ENCODE measurements at places on chromosomes 13 and 19.

GRCh38 chr13:36531746-36532486, 99.6 kb downstream of the CCNA1 start:
- no peak for DNase-seq

DNA sequence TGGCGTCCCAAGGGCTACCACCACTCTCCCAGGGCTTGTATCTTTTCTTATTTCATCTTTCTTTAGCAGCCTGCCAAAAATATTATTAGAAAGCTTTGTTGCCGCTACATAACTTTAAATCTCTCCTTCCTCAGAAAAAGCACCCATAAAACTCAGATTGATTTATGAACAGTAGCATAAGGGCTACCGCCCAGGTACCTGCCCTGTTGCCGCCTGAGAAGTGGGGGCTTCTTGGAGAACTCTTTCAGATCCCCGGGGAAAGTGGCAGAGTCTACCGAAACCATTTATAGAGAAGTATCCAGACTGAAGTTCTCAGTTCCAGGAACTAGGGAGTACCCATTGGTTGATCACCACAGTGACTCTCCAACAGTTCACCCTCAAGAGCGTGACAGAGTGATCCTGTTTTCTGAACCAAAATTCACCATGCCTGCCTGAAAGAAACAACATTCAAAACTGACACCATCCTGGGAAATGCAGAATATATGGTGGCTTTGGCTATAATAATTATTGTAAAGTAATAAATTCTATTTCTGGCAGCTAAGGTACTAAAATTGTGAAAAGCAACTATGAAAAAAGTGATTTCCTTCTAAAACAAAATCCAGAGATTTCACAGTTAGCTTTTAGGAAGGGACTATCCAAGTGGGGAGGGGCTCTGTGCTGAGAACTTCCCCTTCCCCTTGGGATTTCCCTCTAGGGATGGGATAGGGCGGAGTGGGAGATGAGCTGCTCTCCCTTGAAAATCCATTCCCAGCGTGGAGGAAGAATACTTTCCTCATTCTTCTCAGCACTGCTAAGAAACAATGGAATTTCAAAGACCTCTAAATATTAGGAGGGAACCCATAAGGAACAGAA, 877 bp upstream of the N4BP2L1 start:
- no peak for DNase-seq

DNA sequence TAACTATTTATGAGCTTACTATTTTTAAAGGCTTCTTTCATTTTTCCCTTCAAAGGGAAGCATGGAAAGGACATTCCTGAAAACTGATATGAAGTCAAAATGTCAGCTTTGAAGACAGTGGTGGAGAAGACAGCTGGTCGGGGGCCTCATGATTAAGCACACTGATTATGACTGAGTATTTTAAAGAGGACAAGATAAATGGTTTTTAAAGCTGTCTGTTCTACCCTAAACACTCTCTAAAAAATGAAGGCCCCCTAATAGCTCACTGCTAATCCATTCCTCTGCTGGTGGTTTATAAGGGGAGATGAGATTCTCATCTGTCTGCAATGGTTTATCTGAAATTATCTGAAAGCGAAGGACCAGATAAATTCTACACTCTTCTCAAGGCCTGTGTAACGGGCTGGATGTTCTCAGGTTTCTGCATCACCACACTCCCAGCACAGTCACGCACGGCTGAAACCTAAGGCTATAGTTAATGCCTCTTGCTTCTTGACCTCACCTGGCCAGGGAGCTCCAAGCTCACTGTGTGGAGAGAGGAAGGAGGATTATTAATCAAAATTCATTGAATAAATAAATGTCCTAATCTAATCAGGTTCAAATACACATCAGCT, 86.9 kb upstream of the DOCK9 start:
- no peak for DNase-seq

- DNase-seq: no peak
Observed at GRCh38 chr19:3520166-3521103, 14.3 kb downstream of the FZR1 start.

GRCh38 chr19:13033819-13034611, 38.7 kb downstream of the NFIX start:
- DNase-seq: peak; percentile 43

DNA sequence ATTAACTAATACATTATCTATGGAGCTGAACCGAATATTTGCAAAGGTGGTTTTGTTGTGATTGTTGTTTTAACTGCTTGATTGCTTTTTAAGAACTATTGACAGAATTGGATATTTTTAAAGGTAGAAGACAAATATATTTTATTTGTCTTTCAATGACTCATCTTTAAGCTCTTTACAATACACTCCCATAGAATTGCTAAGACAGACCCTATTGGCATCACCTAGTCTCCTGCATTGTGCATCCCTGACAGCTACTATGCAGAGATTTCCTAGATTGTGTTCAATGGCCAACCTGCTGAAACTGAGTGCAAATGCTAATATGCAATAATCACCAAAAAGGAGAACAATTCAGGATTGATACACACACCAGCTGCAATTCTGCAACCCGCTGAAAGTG, 19.7 kb upstream of the SCEL start:
- DNase-seq: no peak

DNA sequence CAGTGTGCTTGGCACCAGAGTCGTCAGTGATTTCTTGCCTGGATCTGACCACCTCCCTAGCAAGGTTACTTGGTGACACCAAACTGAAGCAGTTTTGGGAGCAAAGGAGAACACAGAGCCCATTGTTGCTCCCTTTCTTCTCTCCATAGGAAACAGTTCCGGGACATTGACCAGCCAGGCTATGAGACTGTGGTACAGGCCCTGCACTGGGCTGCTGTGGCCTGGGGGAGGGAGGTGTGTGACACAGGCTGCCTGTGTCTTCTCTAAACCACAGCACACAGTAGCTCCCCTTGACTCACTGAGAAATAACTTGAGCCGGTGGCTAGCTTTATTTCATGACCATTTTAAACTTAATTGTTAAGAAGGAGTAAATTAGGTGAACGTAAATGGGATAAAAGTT, 214.8 kb upstream of the UBL3 start:
- DNase-seq: no peak

DNA sequence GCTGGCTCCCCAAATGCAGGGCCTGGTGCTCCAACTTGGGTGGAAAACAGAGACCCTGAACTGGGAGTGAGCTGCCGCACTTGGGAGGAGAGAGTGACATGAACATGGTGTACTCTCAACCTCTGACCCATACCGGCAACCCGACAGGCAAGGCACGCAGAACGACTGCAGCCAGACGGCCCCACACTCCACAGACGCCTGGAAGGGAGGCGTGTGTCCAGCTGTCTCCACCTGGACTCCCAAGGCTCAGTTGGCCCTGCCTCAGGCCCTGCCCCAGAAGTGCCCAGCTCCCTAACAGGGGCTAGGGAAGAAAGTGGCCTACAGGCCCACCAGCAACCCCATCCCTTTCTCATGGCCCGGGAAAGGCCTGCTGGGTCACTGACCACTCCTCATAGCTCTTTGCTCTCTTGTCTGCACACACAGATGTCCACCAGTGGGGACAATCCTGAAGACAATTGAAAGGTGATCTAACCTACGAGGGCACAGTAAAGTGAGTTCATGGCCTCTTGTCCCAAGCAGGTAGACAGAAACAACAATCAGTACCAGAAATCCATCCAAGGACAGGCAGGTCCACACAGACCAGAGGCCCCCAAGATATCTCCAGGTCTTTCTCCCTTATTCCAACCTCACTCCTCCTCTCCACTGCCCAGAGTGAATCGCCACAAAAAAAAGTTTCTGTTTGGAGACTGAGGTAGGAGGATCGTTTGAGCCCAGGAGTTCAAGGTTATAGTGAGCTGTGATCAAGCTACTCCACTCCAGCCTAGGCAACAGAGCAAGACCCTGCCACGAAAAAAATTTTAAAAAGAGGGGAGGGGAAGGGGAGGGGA, 28.2 kb downstream of the ELL start:
- no peak for DNase-seq

- no peak for DNase-seq
Observed at GRCh38 chr13:31896427-31896826, 135.1 kb upstream of the FRY start.

DNA sequence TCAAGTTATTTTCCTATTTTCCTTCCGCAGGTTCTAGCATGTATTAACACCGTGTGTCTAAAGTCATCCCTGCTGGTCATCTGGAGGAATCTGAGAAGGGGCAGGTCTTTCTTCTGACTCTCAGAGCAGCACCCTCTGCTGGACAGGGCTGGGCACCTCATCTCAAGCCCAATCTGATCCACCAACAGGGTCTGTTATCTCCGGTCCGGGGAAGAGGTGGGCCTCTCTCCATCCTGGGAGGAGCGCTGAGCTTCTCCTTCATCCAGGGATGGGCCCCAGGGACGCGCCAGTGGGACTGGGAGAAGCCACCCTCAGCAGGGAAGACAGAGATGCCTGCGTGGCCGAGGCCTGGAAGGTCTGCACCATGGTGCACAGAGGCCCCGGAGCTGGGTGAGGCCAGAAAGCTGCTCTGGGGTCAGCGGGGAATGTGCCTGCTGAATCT, 26.0 kb upstream of the ZNF331 start:
- peak; percentile 47 for DNase-seq

DNA sequence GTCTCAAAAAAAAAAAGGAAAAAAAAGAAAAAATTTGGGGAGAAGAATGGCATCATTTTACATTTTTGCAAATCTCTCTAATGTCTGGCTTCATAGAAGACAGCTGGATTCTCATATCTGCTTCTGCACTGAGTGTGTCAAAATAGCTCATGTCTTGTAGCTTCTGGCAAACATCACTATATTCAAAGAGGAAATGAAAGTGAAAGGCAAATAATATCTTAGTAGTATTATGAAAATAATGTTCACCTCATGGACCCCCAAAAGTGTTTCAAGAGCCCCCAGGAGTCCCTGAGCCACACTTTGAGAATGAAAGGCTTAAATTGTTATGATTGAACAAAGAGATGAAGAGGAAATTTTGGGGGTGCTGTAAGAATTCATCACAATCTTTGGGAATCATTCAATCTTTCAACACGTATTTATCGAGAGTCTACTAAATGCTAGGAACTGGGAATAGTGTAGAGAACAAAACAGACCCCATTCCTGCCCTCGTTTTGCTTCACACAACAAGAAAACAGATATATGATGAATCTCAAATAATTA, 1.2 kb upstream of the SLC6A16 start:
- no peak for DNase-seq

GRCh38 chr19:48246101-48246500, 9.6 kb downstream of the CARD8 start:
- no peak for DNase-seq

- DNase-seq: no peak
Observed at GRCh38 chr13:60043262-60043661, 120.5 kb downstream of the DIAPH3 start.

DNA sequence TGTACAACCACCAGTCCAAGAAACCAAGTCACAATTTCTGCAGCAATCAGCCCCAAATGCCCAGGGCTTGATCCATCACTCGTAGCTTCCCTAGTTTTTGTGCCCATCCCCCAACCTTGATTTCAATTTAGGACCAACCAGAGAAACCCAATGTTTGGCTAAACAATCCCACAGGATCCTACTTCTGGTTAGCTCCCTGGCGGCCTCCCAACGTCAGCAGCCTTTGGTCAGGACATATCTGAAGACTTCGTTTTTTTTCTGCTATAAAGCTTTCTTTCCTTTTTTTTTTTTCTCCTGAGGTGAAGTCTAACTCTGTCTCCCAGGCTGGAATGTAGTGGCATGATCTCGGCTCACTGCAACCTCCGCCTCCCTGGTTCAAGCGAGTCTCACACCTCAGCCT, 7.7 kb downstream of the DPRX start:
- no peak for DNase-seq

DNA sequence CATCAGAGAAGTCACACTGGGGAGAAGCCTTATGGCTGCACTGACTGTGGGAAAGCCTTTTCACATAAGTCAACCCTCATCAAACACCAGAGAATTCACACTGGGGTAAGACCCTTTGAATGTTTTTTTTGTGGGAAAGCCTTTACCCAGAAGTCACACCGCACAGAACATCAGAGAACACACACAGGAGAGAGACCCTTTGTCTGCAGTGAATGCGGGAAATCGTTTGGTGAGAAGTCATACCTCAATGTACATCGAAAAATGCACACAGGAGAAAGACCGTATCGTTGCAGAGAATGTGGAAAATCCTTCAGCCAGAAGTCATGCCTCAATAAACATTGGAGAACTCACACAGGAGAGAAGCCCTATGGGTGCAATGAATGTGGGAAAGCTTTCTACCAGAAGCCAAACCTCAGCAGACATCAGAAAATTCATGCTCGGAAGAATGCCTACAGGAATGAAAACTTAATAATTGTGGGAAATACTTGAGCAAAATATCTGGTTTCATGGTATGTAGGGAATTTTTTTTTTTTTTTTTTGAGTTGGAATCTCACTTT, 30.7 kb downstream of the ZNF793 start:
- DNase-seq: no peak

DNA sequence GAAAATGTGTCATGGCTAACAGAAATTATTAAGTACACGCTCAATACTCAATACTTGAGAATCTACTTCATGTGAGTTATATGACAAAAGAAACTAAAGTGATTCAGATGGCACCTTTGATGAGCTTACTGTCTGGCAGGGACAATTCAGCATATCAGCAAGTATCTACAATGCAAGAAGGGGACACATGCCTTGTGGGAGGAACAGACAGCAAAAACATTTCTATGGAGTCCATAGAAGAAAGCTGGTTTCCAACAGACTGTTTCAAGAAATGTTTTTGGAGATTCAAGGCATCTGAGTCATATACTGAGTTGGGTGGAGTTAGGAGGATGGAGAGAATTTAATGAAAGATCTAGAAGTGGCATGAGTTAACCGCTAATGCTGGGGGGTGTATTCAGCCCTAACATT, 54.7 kb downstream of the MBNL2 start:
- no peak for DNase-seq

DNA sequence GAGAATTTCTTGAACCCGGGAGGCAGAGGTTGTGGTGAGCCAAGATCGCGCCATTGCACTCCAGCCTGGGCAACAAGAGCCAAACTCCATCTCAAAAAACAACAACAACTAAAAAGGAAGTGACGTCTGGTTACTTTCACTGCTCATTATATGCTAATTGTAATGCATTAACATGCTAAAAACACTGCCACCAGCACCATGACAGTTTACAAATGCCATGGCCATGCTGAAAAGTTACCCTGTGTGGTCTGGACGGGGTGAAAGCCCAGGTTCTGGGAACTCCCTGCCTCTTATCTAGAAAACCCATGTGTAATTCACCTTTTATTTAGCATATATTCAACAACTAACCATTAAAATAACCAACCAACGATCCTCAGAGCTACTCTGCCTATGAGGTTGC, 28.1 kb downstream of the CPT1C start:
- no peak for DNase-seq

GRCh38 chr19:1553415-1553814, 14.7 kb downstream of the MEX3D start:
- DNase-seq: no peak

- peak; percentile 44 for DNase-seq
Observed at GRCh38 chr19:37218592-37218935, 550 bp downstream of the ZNF383 start.

Measured in stimulated activated CD4-positive, alpha-beta T cell treated with anti-CD3 and anti-CD28 coated beads, Interleukin-1b, Interleukin-23, amount 100 ng/mL, for 48 hours (primary cell).